ENCODE measurements at places on chromosomes 7 and 10. TPM values are rescaled to one million over a fixed set of nuclear protein-coding genes. Genes with fewer than 3 reads are reported as not detected.

The SPDYE2B gene
- polyA plus RNA-seq = 0.84 TPM

The EBF3 gene
- 2.4 TPM for polyA plus RNA-seq

The SCART1 gene
- polyA plus RNA-seq = 2.1 TPM

DNA sequence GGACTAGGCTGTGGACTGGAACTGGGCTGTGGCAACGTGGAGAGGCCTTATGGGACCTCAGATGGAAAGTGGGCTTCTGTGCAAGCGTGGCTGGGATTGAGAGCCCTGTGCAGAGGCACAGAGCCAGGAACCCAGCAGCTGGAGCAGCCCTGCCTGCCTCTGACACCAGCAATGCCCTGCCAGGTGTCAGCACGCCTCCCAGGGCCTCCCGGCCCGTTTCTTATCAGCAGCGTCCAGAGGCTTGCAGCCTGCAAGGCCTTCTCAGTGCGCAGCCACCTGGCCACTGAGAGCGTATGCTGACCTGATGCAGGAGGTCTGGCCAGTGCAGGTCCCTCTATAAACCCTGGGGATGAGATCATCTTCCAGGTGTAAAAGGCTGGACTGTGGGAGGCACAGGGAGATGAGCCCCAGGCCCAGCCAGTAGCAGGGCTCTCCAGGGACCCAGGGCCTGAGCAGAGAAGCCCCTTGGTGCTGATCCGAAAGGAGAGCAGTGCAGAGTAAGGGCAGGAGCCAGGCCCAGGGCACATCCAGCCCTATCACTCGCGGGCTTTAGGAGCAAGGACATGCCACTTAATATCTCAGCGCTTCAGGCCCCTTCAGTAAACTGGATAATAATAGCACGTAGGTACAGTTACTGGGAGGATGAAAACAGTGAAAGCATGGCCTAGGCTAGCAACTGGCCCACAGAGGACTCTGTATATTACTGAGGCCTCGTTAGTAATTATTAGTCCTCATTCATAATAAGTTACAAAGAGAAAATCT lies 38.8 kb upstream of the ANTXRL start:
- DNase-seq = no peak

GRCh38 chr10:21732067-21732772 lies 198.2 kb downstream of the MLLT10 start:
- DNase-seq = peak; percentile 64

- peak; percentile 25 for DNase-seq
These were observed 660 bp downstream of the SUV39H2 start for GRCh38 chr10:14879124-14879927.

DNA sequence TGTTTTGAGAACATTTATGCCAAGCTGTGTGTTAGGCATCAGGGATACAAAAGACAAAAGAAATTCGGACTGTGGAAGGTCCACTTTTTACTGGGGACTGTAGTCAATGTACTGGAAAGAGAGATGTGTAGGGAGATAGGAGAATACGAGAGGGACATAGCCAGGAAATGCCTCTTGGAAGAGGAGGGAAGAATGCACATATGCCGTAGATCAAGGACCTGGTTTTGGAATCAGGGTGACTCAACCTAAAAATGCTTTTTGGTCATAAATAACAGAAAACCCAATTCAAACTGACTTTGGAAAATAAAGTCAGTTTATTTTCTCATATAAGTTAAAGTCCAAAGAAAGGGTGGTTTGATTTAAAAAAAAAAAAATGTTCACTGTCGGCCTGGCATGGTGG lies 140.3 kb upstream of the TCF7L2 start:
- no peak for DNase-seq

- DNase-seq = no peak
These were observed 191.8 kb downstream of the PTPRN2 start for GRCh38 chr7:158395780-158396278.

- DNase-seq = no peak
These were observed 26.1 kb downstream of the OGDHL start for GRCh38 chr10:49735848-49736563.

DNA sequence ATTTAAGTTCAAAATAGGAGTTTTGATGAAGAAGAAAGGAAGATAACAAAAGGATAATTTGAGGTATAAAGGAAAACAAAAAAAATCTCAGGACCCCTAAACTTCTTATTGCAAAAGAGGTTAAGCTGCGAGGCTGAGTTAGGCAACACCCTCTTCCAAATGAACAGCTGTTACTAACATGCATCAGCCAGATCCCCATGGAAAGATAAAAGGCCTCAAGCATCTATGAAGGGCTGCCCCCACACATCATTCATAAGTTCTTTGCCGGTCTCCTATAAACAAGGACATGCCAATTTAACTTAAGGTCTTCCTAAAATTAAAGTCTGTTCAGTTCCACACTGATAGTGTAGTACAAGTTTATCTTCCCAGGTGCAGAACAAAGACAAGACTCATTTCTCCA lies 75.8 kb upstream of the IMMP2L start:
- no peak for DNase-seq

GRCh38 chr7:131106681-131107336 lies 220.9 kb upstream of the MKLN1 start:
- DNase-seq = peak; percentile 12

GRCh38 chr10:4353059-4353655 lies 472.9 kb upstream of the AKR1E2 start:
- no peak for DNase-seq

GRCh38 chr10:101145750-101146391 lies 14.8 kb downstream of the TLX1 start:
- no peak for DNase-seq

- peak; percentile 13 for DNase-seq
These were observed 283.6 kb downstream of the ADRA2A start for GRCh38 chr10:111360260-111360925.

GRCh38 chr10:78065611-78066010 lies 31.9 kb downstream of the RPS24 start:
- DNase-seq = no peak

Measured in renal cortex interstitium (tissue), 15 donors.